Activated naive CD8-positive, alpha-beta T cell treated with anti-CD3 and anti-CD28 coated beads, Interleukin-2, amount 50 U/mL, for 24 hours (primary cell): ENCODE measurements at places on chromosomes 13 and 19.
A peak's percentile ranks its signal among the peaks of the same experiment; 100 is the strongest.

DNA sequence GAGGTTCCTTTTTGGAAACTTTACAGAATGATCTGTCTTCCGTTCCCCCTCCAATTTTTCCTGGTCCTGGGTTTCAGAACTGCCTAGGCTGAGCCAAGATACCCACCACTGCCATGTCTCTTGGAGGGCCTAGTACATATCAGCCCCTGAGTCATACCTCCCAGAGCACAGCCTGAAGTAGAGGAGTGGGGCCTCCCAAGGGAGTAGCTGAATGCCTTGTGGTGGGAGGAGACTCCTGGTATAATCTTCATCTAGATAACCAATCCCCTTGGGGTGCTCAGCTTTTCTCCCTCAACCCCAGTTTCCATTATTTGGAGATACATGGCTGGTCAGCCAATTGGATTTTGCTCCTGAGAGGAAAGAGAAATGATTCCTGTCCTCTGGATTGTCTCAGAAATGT is 30.3 kb downstream of the ZNF763 start:
- no peak for DNase-seq

DNA sequence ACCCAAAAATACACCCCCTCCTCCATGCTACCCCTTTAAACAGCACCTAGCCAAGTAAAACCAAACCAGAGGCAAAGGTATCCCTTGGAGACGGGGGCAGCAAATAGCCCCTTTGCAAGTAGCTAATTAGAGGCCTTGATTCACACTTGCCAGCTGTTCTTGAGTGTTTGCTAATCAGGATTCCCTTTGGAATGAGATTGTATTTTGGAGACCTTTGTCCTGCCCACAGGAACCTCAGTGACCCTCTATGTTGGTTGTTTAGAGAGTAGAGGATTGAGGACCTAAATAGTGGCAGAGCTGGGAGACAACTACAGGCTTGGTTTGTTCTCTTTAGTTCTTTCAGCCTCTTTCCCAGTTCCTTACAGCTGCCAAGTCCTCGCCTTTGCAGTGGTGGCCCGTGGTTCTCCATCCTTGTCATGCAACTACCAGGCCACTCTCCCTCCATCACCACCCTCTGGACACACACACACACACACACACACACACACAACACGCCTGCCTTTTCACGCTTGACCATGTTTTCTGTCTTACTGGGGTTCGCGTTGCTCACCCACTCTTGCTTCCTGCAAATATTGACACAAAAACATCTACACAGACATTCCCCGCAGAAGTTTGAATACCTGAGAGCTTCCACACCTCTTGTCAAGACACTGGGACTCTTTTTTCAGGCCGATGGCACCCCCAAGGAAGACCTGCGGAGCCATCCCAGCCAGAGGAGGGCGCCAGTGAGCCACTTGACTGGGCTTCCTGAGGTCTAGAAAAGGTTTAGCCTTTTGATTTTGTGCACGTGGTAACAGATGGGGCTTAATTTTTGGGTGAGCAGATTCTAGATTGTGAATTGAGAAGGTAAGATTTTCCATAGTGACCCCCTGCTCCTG is 80.0 kb upstream of the GPR183 start:
- peak; percentile 96 for DNase-seq

- no peak for DNase-seq
These were observed 747.2 kb upstream of the PCDH20 start for GRCh38 chr13:62162860-62163259.

- DNase-seq, result peak; percentile 45
These were observed 21.4 kb upstream of the ZNF181 start for GRCh38 chr19:34712395-34713261.

DNA sequence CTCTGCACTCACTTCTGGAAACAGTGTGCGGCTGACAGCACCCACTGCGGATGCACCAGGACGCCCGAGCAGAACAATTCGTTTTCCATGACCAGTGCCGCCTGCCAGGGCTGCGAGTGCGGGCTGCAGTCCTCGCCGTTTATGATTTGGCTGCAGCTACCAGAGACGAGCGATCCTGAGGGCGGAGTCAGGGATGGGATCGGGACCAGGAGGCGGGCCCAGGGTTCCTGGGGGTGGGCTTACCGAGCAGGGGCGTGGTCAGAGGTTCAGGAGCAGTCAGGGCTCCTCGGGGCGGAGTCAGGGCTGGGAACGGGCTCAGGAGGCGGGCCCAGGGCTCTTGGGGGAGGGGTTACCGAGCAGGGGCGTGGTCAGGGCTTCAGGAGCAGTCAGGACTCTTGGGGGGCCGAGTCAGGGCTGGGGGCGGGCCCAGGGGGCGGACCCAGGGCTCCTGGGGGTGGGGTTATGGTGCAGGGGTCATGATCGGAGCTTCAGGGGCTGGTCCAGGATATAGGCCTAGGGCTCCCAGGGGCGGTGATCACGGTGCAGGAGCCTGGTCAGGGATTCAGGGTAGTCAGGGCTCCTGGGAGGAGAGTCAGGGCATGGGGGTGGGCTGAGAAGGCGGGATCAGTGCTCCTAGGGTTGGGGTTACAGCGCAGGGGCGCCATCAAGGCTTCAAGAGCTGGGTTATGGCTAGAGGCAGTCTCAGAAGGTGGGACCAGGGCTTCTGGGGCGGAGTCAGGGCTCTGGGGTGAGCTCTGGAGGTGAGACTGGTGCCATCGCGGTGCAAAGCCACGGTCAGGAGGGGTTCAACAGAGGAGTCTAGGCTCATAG is 1.7 kb downstream of the KLK4 start:
- peak; percentile 40 for DNase-seq

- DNase-seq, result no peak
These were observed 3.0 kb downstream of the PEG3 start for GRCh38 chr19:56837492-56838023.

GRCh38 chr13:100549316-100549715 is 39.3 kb downstream of the GGACT start:
- no peak for DNase-seq

- DNase-seq, result no peak
These were observed 1.4 kb downstream of the ANKRD27 start for GRCh38 chr19:32673573-32673972.

DNA sequence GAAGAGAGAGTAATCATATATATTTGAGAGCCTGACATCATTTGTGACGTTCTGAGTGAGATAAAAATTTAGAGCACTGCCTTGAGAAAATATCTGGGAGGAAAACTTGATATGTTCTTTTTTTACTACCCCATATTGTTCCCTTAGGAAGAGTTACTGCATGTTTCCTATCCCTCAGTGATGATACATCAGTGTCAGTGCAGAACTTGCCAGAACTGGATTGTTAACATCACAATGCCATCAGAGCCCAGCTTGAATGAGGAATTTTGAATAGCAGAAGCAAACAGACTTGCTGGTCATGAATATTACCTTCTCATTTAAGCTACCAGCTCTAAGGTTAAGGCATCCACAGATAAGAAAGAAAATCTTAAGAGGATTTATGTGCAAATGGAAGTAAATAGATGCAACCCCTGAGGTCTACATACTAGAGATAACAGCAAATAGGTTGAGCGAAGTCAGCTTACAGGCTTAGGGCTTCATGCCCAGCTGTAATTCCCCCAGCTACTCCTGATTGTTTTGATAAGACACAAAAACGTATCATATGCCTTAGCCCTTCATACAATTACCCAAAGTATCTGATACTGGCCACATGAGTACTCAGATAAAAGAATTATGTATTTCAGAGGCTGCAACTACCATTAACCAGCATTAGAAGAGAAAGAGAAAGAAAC is 313.7 kb upstream of the ATXN8OS start:
- no peak for DNase-seq

GRCh38 chr13:95403349-95404140 is 102.3 kb upstream of the ABCC4 start:
- no peak for DNase-seq

- no peak for DNase-seq
These were observed 9.8 kb downstream of the ZNF333 start for GRCh38 chr19:14699641-14700040.

DNA sequence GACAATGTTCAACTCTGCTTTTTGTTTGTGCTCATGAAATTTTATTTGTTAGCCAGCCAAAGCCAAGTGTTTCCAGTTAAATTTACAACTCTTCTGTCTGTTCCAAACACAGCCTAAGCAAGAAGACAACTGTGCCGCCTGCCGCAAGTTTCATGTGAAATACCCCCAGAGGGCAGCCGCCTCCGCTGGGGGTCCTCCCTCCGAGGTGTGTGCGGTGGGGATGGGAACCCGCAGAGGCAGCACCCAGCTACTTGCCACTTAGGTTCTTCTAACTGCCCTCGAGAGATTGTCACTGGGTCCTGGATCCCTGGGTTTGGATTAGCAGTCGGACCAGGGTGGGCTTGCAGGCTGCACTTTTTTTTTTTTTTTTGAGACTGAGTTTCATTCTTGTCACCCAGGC is 28.5 kb downstream of the ATP11A start:
- no peak for DNase-seq

- no peak for DNase-seq
These were observed 29.8 kb downstream of the PPP2R1A start for GRCh38 chr19:52219611-52220010.

DNA sequence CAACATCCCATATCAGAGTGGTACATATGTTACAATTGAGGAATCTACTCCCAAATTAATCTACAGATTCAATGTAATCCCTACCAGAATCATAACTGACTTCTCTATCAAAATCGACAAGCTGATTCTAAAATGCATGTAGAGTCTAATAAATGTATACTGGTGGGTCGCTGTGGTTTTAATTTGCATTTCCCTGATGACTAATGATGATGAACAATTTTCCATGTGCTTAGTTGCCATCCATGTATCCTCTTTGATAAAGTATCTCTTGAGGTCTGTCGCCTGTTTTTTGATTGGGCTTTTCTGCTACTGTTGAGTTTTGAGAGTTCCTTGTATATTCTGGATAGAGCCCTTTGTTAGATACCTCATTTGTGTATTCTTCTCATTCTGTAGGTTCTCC is 43.8 kb downstream of the KLF12 start:
- DNase-seq, result no peak

DNA sequence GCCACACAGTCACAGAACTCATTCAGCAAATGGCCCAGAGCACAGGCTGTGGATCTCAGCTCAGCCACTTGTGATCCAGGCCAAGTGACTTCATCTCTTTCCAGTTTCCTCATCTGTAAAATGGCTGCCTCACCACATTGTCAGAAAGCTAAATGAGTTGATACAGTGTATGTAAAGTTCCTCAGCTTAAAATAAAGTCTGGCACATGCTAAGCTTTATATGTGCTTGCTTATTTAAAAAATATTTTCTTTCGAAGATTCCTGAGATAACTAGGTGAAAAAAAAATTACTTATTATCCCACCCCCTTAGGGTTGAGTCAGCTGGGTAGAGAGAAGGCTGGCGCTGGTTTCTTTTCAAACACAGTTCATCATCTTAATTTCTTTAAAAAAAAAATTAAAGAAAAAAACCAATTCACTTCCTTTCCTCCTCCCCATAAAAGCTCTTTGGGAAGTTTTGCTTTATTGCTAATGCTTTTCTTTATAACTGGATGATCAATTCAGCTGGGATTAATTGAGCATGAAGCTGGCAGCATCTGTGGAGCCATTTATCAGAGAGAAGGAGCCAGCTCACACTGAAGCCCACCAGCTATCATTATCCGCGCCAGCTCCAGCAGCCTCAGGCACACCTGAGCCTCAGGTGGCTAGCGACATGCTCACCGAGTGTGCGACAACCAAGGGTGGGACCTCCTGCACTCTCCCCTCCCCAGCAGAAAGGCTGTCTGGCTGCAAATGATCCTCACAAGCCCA is 354.9 kb downstream of the FOXO1 start:
- DNase-seq, result no peak

DNA sequence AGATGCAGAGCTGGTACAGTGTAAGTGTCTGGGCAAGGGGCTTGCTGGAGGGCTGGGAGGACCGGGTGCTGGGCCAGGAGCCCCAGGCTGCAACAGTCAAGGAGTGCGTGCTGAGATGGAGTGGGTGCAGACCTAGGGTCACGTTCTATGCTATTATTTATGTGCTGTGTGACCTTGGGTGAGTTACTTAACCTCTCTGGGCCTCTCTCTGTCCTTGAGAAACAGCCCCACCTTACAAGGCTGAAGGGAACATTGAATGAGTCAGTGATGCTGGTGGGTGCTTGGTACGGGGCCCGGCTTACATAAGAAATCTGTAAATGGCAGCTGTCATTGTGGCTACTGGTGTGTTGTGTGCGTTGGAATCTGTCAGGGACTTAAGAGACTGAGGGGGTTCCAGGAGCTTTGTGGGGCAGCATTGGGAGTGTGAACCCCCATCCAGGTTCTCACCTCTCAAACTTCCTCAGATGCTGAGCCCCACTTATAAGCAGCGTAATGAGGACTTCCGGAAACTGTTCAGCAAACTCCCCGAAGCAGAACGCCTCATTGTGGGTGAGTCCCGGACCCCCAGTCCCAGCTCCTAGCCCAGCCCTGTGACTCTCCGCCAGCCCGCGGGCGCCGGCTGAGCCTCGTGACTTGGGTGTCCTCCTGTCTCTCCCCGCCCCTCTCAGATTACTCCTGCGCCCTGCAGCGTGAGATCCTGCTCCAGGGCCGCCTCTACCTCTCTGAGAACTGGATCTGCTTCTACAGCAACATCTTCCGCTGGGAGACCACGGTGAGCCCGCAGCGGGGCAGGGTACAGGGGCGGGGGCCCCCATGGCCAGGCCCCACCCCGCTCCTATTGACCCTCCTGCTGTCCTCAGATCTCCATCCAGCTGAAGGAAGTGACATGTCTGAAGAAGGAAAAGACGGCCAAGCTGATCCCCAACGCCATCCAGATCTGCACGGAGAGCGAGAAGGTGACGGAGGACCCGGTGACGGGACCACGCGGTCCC is 9.6 kb downstream of the GRAMD1A start:
- no peak for DNase-seq
